Stimulated activated CD4-positive, alpha-beta T cell treated with anti-CD3 and anti-CD28 coated beads, Interleukin-15, amount 100 ng/mL, for 24 hours (primary cell): ENCODE measurements at places on chromosomes 4 and X.

DNA sequence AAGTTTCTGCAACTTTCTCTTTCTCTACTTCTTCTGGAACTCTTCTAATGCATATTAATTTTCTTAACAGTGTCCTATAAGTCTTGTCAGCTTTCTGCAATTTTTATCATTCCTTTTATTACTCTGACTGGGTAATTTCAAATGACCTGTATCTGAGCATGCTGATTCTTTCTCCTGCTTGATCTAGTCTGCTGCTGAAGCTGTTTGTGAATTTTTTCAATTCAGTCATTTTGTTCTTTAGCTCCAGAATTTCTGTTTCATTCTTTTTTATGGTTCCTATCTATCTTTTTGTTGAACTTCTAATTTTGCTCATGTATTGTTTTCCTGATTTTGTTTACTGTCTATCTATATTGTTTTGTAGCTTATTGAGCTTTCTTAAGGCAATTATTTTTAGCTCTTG lies 1.5 kb upstream of the KLKB1 start:
- no peak for DNase-seq

GRCh38 chrX:69503782-69504625 lies at the start of gene NALF2:
Gene NALF2, plus strand, starts transcription at chrX:69504326. Its CDS starts 957 bp downstream, at chrX:69505283.
- DNase-seq: peak; percentile 56

GRCh38 chr4:38979511-38980230 lies 52.5 kb downstream of the TMEM156 start:
- DNase-seq: no peak

DNA sequence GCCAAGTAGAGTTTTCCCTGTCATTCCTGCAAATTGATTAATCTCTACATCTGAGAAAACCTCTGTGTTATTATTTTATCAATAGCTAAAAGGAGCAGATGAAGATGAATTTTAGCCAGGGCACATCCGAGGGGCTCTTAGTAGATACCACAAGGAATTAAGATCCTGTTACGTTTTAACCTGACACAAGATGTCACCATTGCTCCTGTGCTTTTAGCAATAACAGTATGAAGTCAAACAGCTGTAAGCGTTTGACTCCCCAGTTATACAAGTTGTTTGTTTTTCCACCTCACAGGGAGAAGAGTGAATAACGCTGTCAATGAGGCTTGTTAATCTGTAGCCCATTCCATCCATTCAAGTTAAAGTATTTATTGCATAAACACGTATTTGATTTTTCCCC lies 76.0 kb upstream of the AP1S2 start:
- DNase-seq: no peak

DNA sequence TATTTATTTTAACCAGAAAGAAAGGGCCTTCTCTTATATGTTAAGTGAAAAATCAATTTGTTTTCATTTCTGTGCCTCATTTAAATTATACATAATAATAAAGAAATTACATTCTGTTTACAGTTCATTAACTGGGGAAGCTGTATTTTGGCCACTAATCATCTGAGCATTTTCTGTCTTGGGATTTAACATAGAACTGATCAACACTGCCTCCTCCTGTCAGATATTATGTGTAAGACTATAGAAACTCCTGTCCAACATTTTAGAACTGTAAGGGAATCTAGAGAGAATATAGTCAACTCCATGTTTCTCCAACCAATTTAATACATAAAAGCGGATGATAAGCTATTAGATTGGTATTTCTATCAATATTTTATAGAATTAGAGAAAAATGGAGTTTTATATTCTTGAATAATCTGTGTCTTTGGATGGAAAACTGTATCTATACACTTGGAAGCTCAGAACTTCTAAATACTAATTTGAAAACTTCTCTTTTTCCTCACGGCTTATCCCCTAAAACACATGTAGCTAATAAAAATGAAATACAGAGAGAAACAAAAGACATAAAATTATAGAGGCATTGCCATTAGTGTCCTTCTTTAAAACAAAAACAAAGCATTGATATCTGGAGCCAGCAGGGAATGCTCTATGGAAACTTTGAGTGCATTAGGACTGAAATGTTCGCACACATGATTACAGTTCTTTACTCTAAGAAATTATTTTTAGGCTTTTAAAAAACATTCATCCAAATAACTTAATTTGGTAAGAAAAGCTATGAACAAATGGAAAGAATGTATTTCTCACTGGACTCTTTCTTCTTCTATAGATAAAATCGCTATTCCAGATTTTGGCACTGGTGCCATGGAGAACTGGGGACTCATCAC lies 33.1 kb downstream of the ENPEP start:
- no peak for DNase-seq

DNA sequence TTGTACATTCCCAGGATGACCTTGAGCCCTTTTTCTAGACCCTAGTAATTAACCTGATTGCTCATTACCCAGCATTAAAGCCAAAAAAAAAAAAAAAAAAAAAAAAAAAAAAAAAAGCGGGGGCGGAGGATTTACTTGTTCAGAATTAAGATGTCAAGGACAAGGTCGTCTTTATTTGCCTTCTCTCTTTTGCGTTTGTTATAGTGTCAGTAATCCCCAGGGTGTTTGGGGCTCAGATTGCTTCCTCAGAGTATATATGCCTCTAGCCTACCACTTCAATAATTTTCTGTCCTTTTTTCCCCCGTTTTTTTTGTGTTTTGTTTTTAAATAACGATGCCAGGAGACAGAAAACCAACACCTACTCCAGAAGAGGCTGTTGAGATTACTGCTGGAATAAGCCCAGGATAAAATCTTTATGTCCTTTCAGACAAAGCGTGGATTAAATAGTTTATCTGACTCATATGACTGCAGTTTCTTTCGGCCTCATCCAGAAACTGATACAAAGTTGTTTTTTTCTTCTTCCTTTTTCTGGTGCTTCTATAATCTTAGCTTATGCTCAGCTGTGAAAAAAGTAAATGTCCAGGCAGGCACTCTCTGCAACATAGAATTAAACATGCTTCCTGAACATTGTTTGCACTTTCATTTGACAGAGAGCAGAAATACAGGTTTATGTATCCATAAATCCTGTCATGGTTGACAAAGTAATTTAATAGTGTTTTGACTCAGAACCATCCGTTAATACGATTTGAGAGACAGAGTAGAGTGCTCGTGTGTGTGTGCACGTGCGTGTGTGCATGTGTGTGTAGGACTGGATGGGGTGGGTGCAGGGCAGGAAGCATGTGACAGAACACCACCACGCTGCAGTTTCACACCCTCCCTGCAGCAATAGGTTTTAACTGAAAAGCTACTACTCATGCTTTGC lies 138.6 kb downstream of the AFF1 start:
- peak; percentile 81 for DNase-seq

DNA sequence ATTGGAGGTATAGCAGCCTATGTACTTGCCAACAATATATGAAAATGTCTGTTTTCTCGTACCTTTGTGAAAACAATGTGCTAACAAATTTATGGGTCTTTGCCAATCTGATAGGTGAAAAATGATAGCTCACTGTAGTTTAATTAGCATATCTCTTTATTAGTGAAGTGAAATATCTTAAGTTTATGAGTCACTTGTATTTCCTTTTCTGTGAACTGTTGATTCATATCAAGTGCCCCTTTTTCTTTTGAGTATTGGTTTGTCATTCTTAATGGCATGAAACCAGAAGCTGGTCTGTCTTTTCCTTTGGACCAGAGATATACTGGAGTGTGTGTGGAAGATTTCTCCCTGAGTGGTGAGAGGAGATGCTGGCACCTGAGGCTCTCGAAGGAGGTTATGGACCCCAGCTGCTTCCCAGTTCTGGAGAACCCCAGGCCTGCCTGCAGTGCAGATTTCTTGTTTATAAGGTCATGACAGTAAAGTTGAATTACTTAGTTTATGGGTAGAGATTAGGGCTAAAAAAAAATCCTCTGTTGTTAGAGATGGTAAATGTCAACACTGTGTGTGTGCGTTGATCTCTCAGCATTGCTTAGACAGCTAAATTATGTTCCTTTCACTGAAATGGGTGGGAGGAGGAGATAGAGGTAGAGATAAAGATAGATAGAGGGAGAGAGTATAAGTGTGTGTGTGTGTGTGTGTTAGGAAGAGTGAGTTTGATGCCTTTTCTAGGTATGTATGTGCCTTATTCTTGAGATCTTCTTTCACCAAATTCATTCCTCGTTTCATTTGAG lies 89.9 kb downstream of the REPS2 start:
- DNase-seq: no peak

- DNase-seq: no peak
Measured at GRCh38 chr4:24680746-24681448, 96.5 kb upstream of the DHX15 start.

- no peak for DNase-seq
Measured at GRCh38 chrX:84216406-84216805, 28.4 kb upstream of the RPS6KA6 start.

GRCh38 chrX:153184787-153185186 lies 5.7 kb downstream of the MAGEA1 start:
- no peak for DNase-seq

- no peak for DNase-seq
Measured at GRCh38 chr4:2827071-2827873, 16.4 kb upstream of the ADD1 start.

DNA sequence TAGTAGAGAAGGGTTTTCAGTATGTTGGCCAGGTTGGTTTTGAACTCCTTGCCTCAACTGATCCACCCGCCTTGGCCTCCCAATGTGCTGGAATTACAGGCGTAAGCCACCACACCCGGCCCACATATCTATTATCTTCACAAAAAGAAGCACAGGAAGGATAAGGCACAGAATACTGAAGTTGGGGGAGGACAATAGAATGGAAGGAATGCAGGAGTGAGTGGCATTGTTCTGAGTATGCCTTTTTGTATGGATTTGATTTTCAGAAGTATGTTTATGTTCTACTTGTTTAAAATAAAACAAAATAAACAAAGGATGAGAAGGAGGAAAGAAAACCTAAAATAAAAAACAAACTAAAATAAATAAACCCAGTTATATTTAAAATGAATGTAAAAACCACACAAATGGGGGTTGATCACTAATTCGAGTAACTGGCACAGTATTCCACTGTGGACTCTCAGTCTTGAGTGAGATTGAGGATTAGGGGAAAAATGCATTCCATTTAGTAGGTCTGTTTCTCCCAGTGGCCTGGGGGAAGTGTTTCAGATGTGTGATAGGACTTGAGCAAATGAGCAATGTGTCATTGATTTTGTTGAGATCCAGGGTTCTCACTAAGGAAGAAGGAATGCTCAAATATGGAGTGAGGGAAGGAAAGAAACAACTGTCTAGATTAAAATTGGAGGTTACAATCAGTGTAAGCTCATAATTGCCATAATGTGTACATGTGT lies 109.0 kb upstream of the C1QTNF7 start:
- DNase-seq: no peak

- DNase-seq: no peak
Measured at GRCh38 chr4:131426023-131426758, 1722.9 kb upstream of the PCDH10 start.
